ENCODE measurements at places on chromosomes 13 and 19.
A peak's percentile ranks its signal among the peaks of the same experiment; 100 is the strongest.

DNA sequence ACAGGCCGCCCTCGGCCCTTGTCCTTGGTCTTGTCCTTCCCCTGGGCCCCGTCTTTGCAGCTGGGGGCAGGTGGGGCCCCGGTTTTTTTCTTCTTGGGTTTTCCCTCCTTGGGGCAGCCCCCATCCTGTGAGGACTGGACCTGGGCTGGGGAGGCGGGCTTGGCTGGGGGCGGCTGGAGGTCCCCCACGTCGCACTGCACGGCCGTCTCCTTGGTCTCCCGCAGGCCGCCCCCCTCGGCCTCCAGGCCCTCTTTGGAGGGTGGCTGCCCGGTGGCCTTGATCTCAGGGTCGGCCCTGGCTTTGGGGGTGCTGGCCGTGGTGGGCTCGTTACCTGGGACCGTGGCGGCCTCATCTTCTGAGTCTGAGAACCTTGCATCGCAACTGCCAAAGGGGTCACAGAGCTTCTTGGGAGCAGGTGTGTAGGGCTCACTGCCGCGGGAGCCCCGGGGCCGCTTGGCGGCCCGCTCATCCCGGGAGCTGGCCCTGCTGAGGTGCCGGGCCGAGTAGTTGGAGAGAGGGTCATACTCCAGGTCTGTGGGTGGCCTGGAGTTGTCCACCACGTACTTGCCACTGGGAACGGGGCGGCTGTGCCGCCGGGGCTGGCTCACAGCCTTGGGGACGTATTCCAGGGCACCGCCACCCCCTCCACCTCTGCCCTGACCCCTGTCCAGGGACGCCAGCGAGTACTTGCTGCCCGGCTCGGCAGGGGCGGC, 15.6 kb upstream of the ATP8B3 start:
- DNase-seq: no peak

- DNase-seq: peak; percentile 39
These were observed at the start of gene STOML3 for GRCh38 chr13:38990693-38991092. Gene STOML3 (minus strand): TSS chr13:38990831. CDS start chr13:38990721, 110 bp downstream.

DNA sequence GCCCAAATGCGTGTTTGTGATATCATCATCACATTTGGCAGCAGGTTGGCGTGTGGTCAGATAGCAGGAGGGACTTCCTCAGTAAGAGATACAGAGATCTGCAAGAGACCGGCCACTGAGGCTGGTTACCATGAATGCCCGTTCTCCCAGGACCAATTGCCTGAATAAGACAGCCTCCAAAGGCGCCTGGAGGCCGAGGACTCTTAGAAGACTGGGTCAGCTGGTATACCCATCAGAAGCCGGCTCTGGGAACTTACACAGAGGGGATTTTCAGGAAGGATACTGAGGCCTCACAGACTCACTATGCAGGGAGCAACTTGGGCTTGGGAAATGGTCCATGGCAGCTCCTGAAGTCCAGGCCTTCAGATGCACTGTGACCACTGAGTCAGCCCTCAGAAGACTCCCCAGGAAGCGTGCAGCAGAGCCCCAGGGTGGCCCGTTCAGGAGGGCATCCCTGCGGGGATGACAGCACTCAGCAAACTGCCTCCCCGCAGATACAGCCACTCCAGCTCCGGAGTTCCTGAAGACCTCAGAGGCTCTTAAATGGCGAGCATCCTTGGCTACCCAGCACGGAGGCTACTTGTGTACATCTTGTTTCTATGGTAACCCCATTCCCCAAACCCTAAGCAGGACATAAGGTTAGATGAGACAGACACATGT, 26.4 kb upstream of the VSTM2B start:
- no peak for DNase-seq

DNA sequence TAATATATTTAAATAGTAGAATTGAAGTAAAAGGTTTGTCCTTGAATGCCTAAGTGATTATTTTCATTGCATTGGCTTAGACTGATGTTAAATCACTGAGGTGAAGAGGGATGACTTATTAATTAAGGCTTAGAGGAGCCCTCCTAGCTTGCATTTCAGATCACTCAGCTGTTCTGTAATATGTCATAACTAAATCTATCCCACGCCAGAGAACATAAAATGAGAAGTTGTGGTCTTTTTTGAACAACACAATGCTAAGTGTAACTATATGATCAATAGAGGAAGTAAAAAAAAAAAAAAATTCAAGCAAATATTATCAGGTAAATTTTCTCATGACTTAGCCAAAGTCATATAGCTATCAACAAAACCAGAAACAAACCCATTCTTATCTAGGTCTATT, 752.2 kb downstream of the GPC5 start:
- no peak for DNase-seq

GRCh38 chr13:80374444-80374843, 33.5 kb upstream of the SPRY2 start:
- no peak for DNase-seq

DNA sequence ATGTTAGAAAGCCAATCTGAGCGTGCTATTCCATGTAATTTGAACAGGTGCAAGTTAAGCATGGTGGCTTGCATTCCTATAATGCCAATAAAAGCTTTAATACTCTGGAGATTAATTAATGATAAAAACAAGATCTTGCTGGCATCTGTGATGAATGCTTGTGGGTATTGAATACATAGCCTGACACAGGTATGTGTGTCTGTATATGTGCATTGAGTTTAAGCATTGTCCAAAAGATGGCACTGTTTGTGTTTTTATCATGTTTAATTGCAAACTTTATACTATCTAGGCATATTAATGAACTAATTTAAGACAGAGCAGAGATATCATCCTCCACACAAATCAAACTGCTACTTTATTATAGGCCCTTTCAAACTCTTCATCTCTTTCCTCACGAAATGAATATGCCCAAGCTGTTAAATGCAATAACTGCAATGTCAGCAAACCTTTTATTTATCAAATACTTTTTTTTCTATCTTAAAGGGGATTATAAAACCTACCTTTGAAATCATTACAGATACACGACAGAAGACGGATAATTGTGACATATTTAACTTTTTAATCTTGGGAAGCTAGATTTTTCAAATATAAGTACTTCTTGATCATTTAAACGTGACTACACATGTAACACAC, 86.5 kb downstream of the TNFSF11 start:
- no peak for DNase-seq

DNA sequence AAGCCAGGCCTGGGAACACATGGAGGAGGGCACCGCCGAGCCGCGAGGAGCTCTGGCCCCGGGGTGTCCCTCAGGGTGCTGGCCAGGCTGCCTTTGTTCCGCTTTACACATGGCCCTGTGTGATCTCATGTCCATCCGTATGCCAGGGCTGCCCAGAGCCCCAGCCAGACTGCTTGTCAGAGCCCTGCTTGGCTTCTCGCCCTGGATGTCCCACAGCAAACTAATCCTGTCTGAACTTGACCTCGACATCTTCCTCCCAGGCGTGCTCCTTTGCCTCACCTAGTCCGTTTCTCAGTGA, 14.3 kb downstream of the BCKDHA start:
- peak; percentile 64 for DNase-seq

DNA sequence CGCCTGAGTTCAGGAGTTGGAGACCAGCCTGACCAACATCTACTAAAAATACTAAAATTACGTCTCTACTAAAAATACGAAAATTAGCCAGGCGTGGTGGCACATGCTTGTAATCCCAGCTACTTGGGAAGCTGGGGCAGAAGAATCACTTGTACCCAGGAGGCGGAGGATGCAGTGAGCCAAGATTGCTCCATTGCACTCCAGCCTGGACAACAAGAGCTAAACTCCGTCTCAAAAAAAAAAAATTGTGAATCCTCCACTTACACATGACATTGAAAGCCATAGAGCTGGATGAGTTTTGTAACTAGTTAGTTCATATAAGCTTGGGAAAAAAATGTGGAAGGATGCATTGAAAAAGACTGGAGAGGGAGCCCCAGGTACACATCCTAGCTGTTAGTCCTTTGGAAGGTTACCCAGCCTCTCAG, 452 bp upstream of the PSMD8 start:
- DNase-seq: no peak

- no peak for DNase-seq
These were observed 12.8 kb downstream of the TRAPPC2B start for GRCh38 chr19:57376151-57376550.

- DNase-seq: peak; percentile 58
These were observed 4.6 kb downstream of the UBA2 start for GRCh38 chr19:34432797-34433196.

DNA sequence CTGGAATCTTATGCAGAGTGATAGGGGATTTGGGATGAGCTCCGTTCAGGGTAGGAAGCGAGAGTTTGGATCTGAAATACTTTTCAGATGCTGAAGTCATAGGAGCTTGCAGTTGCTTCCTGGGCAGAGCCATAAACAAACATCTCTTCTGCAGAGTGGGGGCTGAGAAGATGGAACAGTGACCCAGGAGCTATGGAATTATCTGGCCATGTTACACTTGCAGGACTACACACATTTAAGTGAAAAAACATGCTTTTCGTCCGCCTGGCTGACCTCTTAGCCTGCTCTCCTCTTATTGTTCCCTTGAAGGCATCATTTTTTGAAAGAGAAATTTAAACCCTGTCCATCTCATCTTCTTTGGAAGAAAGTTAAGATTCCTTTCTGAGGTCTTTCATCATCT, 40.7 kb downstream of the PSG11 start:
- DNase-seq: no peak

DNA sequence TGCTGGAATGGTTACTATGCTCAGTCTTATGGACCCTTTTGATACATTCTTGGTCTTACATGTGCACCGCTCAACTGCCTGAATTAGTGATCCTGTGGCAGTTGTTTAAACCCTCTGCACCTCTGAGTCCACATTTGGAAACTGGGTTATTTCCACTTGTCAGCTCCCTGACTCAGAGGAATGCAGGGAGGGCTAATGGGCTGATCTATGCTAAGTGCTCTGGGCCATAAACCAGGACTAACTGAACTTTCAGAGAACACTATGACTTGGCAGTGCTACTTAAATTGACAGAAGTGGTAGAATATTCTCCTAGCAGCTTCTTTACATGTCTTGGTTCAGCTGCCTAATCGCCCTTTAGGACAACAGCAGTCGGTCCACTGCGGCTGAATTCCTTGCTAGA, 26.8 kb upstream of the MED4 start:
- no peak for DNase-seq

GRCh38 chr19:49701271-49701786, 10.4 kb downstream of the CPT1C start:
- no peak for DNase-seq

DNA sequence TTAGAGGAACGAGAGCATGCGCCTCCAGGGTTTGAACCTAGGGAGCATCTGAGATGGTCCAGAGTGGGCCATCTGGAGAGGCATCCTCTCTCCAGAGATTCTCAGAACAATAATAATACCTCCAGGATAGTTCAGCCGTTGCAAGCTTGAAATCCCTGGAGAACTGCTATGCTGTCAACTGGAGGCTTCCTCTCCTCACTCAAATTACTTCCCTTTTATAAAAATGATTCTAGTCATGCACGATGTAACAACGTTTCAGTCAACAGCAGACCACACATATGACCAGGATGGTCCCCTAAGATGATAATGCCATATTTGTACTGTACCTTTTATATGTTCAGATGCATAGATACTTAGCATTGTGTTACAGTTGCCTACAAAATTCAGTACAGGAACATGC, 108.7 kb downstream of the SHISA2 start:
- DNase-seq: no peak

- DNase-seq: no peak
These were observed 7.5 kb upstream of the MPV17L2 start for GRCh38 chr19:18185538-18185937.

DNA sequence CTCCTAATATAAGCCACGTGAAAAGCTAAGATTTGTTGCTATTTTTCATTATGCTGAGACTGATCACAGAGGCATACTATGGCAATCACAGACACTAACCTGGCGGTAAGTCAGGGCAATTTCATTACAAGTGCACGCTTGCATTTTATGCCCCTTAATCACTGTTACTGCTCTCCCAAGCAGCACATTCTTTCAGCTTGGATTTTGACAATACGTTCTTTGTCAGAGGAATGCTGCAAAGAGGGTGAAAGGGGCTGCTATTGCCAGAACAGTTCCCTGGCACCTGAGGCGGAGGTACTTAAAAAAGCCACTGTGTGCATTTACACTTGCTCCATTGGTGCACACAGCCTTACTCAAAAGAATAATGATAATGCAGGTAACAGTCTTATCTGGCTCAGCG, 346.6 kb downstream of the RFC3 start:
- DNase-seq: peak; percentile 27

DNA sequence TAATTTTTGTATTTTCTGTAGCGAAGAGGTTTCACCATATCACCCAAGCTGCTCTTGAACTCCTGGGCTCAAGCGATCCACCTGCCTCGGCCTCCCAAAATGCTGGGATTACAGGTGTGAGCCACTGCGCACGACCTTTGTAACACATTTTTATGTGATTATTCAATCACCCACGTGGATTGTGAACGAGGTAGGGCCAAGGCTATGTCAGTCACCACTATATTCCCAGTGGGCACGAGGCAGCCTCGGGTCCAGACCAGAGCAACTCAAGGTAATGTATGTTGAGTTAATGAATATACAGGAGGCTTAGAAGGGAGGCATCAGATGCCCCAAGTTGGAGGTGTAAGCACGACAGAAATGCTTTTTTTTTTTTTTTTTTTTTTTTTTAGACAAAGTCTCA, 8.9 kb downstream of the PTGIR start:
- DNase-seq: no peak

DNA sequence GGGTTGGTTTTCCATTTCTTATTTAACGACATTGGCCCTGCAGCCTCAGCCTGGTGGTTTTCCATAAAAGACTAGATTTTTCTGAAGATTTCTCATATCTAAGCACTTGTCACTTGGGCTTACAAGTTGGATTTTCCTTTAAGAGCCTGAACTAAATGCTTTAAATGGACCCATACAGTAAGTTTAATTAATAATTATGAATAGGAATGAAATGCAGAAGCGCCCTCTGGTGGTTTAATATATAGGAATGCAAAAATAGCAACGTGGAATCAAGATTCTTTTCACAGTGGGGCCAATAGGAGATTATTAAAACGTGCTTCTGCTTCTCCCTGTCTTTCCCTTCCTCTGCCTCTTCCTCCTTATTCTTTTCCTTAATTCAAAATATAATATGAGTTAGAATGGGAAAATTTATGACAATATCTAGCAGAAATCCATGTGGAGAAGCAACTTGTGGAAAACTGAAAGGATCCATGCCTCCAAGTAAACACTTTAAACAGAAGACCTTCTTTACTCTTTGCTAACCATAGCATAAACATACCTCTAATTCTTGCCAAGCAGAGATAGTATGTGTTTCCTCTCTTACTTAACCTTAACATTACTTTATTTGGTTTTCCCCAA, 324.0 kb downstream of the GPC5 start:
- DNase-seq: no peak

DNA sequence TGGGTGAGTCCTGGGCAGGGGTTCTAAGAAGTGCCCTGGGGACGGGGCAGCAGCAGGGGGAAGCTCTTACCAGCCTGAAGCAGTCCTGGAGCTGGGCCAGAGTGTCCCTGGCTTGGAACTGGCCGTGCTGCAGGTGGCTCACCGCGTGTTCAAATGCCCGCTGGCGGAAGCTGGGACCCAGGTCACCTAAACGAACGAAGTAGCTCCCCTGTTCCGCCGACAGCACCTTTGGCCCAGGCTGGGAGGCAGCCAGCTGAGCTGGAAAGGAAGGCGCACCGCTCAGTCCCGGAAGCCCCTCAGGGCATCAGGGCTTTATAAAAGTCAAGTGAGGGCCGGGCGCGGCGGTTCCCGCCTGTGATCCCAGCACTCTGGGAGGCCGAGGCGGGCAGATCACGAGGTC, 9.6 kb downstream of the PLIN4 start:
- DNase-seq: no peak
